Astrocyte of the spinal cord (primary cell): ENCODE measurements at places on chromosomes 7 and 10.

DNA sequence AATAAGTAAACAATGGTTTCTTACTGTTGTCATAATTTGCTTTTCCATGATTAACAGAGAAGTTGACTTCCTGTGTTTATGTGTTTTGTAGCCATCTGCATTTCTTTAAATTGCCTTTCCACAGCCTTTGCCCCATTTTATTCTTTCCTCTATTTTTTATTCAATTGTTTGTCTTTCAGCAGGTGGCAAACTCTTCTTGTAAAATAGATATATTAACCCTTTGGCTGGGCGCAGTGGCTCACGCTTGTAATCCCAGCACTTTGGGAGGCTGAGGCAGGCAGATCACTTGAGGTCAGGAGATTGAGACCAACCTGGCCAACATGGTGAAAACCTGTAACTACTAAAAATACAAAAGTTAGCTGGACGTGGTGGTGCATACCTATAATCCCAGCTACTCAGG is 50.6 kb upstream of the CAPZA2 start:
- no peak for DNase-seq

- DNase-seq = peak; percentile 93
These were observed 179.2 kb downstream of the ST7 start for GRCh38 chr7:117132321-117133120.

DNA sequence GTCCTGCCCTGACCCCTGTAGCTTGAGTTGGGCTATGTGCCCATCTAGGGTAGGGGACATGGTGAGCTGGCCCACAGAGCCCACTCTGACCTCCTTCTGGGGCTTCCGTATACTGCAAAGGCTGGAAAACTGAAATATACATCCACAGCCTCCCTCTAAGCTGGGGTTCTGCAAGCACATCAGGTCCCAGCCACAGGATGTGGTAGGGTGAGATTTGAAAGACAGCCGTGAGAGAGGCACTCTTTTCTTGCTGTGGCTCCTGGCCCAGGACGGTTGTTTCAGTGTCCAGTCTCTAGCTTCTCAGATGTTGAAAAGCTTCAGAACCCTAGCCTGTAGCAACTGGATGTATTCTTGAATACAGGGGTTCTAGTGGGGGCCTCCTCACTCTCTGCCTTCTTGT is 60.1 kb upstream of the ADRB1 start:
- DNase-seq = no peak

GRCh38 chr10:91022924-91023699 is 102.2 kb upstream of the ANKRD1 start:
- DNase-seq = no peak

- DNase-seq = no peak
These were observed 287.9 kb upstream of the SEMA3A start for GRCh38 chr7:84482476-84482875.

DNA sequence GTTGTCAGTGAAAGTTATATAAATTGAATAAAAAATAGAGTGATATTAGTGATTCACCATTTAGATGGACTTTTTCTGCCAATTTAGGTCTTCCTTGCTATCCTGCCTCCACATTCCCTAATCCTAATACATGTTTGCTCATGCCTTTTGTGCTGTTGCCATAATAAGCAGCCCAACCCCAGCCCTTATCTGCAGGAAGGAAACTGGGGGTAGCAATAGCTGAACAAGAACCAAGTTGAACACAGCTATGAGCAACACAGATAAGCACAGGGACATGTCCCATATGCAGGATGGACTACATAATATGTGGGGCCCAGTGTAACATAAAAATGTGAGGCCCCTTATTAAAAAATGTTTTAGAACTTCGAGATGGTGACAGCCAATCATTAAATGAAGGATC is 91.2 kb upstream of the AHR start:
- no peak for DNase-seq

GRCh38 chr7:18198868-18199267 is 171.2 kb upstream of the PRPS1L1 start:
- DNase-seq = no peak

DNA sequence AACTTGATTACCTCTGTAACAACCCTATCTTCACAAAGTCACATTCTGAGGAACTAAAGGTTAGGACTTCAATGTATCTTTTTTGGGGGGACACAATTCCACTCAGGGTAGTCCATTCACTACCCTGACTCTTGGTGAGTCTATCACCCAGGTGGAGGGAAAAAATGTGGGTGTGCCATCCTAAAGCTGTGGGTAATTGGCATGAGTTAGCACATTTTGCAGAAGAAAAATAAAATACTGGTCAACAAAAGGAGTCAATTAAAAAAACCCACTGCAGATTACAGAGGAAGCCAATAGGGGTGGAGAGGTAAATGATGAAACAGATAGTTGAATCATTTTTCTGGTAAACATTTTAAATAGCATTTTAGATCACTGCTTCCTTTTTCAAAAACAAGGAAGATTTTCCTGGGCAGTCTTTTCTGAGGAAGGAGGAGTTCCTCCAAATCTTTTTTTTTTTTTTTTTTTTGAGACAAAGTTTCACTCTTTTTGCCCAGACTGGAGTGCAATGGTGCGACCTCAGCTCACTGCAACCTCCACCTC is 5.1 kb upstream of the BLVRA start:
- DNase-seq = no peak

- peak; percentile 24 for DNase-seq
These were observed 225.9 kb downstream of the WDR11 start for GRCh38 chr10:121076776-121077715.

- DNase-seq = no peak
These were observed 214.8 kb downstream of the POU6F2 start for GRCh38 chr7:39192476-39192875.

DNA sequence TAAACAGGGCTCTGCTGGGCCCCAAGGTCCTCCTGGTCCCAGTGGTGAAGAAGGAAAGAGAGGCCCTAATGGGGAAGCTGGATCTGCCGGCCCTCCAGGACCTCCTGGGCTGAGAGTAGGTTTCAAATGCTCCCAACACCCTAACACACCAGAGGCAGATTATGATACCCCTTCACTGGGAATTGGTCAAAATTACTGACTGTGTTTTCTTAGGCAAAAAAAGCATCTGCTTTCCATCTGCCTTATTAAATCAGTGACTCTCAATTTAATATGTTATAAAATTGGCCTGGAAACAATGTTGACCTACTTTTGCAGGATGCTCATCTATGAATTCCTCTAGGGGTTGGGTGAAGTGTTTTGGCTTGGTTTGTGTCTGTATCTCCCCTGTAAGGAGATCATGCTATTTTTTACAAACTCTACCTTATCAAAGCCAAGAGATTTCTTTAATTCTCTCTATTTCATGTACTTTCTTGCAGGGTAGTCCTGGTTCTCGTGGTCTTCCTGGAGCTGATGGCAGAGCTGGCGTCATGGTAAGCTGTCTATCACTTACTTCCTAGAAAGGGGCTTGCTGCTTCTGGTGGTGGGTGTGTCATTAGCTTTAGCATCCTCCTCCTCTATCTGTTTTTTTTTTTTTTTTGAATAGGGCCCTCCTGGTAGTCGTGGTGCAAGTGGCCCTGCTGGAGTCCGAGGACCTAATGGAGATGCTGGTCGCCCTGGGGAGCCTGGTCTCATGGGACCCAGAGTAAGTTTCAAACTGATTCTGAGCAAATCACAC is 15.9 kb downstream of the COL1A2 start:
- no peak for DNase-seq

GRCh38 chr10:113681533-113682470 is 2.1 kb downstream of the CASP7 start:
- DNase-seq = no peak

- no peak for DNase-seq
These were observed 367.8 kb upstream of the C7orf33 start for GRCh38 chr7:148222721-148223120.

- peak; percentile 48 for DNase-seq
These were observed 55.5 kb downstream of the DLD start for GRCh38 chr7:107946451-107946850.

- no peak for DNase-seq
These were observed 658 bp upstream of the FZD8 start for GRCh38 chr10:35642793-35643114.
